ENCODE measurements at places on chromosomes 1 and 21. TPM values are rescaled to one million over a fixed set of nuclear protein-coding genes. Genes with fewer than 3 reads are reported as not detected.

LTN1 gene
- total RNA-seq, result 32.3 TPM

DNAI4 gene
- total RNA-seq, result 15.3 TPM

HPCAL4 gene
- 0.03 TPM for total RNA-seq

ATG4C gene
- total RNA-seq, result 14.1 TPM

DNA sequence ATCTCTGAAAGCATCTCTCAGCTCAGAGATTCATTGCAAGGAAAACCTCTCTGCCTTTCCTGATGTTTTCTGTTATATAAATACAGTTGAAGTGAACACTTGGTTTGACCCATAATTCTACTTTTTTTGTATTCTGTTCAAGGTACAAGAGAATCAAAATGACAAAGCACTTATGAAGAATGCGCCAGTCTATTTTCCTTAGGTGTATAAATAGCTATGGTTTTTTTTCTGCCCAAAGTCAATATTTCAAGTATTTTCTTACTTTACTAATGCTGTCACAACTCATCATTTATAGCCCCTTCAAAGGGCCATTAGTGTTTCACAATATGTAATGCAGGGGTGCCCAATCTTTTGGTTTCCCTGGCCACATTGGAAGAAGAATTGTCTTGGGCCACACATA, 142.5 kb upstream of the C1orf105 start:
- no peak for DNase-seq

IL12RB2 gene
- total RNA-seq, result 0.57 TPM

DNA sequence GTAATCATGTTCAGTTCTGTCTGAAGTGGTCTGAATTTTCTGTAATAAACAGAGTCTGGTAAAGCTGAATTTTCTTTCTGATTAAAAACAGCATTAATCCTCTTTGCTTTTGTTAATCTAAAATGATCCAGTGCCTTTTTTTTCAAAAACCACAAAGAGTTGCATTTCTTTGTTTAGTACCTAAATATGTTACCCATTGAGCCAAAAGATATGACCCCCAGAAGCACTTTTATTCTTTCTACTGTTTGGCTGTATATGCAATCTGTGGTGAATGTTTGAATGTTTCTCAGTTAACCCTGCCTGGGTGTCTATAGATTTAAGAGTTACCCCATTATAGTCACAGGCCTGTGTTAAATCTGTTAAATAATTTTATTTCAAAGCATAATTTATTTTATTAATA, 394.8 kb downstream of the PTPRC start:
- no peak for DNase-seq

GRCh38 chr1:119673171-119673940, 25.3 kb upstream of the ZNF697 start:
- DNase-seq, result peak; percentile 56

SPRR2D gene
- total RNA-seq, result not detected

GRCh38 chr1:154807048-154807591, 63.0 kb downstream of the KCNN3 start:
- DNase-seq, result no peak

RCSD1 gene
- total RNA-seq, result 0.83 TPM

TIE1 gene
- 50.3 TPM for total RNA-seq

DNA sequence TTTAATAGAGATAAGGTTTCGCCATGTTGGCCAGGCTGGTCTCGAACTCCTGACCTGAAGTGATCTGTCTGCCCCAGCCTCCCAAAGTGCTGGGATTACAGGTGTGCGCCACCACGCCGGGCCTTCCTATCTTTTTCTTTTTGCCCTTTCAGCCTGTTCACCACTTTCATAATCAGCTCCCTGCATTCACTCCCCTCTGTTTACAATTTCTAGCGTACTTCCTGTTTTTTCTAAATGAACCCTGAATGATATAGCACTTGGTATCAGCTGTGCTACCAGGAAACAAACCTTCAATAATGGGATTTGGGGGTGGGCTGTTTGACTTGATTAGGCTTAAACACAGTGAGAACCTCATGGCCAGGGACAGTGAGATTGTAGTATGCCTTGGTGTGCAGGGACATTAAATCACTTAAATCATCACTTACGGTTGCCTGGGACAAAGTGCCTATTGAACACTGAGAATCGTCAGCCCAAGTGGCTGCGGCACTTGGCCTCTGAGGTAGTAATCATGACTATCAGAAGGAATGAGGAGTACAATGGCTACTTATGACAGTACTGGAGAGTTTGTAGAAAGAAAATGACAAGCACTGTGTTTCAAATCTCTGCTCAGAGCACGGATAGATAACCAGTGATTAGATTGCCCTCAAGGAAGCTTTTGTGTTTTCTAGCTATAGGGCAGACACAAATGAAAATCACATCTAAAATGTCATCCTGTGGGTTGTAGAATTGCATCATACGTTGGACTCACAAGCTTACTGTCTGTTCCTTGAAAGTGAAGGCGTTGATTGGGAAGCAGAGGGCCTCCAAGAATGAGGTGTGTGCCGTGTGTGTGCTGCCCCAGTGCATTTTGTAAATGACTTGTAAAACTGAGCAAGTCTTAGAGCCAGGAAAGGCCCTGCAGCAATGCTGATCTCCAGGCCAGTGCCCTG, 661.8 kb downstream of the MATN1 start:
- DNase-seq, result no peak

DNAJC28 gene
- total RNA-seq, result 2.6 TPM

DNA sequence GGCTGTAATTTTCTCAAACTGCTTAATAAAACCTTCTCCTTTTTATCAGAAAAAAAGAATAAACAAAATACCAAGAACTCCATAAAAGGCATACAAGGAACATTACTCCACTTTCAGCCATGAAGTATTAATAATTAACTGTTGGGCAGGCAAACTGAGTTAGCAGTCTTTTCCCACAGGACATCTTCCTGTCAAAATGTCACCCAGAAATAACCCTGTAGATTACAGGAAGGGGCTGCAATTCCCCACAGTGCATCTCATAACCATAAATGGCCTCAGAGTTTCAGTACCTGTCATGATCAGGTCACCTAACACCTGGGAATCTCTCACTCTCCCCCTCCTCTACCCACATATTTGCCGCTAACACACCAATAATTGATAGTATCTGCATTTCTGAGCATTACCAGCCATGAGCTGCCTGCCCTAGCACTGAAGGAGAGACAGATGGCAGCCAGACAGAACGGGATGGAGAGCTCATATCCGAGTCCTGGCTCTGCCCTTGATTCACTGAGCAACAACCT, 475.0 kb downstream of the SMYD3 start:
- no peak for DNase-seq

- DNase-seq, result no peak
These were observed 969 bp upstream of the ALDH4A1 start for GRCh38 chr1:18903291-18903756.

- peak; percentile 86 for DNase-seq
These were observed 196.8 kb upstream of the LMO4 start for GRCh38 chr1:87131809-87132283.

DNA sequence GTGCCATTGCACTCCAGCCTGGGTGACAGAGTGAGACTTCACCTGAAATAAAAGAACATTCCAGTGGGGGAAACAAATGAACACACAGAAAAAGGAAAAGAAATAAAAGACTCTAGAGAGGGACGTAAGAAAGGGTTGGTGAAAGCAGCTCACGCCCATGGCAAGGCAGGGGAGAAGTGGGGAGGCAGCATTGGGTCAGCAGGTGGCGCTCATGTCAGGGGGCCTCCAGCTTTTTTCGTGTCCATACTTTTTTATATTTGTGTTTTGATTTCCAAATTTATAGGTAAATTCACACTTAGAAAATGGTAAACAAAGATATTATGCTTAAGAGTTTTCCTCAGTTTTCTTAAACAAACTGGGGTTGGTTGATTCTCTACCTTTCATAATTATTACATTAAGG, 45.5 kb downstream of the VPS13D start:
- peak; percentile 50 for DNase-seq

C1orf141 gene
- total RNA-seq, result not detected

GRCh38 chr1:176899321-176899720, 265.2 kb downstream of the ASTN1 start:
- no peak for DNase-seq

DNA sequence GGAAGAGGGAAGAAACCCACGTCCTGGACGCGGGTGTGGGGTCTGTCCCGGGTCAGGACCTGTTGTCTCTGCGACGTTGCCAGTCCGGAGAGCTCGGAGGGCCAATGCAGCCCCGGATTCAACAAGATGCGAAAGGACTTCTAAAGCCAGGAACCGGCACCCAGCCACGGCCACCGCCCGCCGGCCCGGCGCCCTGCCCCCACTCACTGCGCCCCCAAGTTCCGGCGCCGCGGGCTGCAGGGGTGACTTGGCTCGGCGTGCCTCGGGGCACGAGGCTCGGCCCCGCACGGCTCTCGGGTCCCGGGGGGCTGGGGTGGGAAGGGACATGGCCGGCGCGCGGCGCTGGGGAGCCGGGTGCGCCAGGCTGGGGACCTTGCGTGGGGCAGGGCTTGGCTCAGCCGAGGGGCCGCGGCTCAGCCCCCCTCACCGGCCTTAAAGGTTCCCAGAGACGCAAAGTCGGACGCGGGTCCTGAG, 51.8 kb upstream of the H6PD start:
- DNase-seq, result no peak

GRCh38 chr1:205688171-205689080, 8.1 kb upstream of the SLC45A3 start:
- no peak for DNase-seq

DNA sequence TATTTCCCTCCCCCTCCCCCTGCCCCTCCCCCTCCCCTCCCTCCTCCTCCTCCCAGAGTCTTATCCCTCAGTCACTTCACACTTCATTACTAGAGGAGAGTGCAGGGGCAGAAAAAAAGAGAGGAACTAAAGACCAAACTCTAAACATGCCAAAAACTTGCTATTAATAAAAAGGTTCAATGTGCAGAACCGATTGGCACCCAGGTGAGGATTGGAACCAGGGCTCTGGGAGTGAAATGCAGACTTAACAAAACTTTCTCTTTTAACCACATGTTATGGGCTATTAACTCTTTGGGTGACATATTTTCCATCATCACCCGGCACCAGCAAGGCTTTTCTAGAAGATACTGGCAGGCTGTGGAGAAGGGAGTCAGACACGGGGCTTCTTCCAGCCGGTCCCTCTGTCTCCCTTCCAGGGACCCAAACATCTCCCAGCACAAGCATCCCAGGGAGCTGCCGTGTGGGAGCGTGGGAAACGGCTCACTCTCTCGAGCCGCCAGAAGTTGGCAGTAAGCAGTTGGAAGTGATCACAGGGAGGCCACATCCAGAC, 13.6 kb downstream of the NID1 start:
- no peak for DNase-seq

SHISAL2A gene
- not detected for total RNA-seq

SDF4 gene
- total RNA-seq, result 84.4 TPM

- peak; percentile 74 for DNase-seq
These were observed 38.2 kb downstream of the ZBTB17 start for GRCh38 chr1:15937706-15938168.

SCNM1 gene
- 90.9 TPM for total RNA-seq

HPDL gene
- total RNA-seq, result not detected

DNA sequence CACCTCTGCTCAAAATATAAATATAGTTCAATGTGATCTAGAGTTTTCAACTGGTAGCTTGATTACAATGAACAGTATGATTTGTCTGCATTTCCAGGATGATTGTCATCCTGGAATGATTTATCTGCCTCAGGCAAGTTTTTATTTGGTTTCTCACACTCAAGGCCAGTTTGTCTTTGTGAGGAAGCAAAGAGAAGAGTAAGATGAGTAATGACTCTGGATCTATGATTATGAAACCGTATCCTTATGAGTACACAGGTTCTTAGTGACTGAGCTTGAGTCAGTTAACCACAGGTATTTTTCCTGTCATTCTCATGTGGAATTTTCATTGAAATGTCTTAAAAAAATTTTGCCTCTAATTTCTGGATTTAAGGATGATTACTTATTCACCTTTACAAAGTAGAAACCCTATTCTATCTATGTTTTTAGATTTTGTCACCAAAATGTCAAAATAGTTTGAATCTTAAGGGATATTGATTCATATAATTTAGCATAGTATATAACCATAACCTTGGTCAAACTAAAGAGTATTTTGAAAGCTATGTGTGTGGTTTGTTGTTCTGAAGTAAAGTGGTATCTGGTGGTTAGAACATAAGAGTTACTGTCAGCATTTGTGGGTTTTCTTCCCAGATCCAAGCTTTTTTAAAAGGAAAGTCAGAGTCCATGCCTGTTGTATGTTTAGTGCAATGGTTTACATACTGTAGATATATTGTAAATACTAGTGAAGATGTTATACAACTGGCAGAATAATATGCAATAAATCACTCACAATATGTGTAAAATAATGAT, 145.0 kb downstream of the RASAL2 start:
- peak; percentile 89 for DNase-seq

DNA sequence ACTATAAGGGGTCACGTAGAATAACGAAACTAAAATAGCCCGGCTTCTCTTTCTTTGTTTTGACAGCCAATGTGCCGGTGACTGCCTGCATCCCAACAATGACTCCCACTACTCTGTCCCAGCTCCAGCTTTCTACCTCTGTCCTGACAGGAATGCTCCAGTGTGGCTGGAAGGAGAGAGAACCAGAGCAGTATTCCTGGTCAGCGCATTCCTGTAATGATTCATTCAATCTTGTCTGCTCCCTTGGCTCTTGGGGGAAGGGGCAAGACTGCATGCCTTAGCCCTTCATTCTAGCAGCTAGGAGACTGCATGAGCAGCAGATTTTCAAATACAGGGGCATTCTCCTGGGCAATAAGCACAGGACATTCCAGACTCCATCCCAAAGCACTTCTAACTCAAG, 132.1 kb upstream of the PRMT6 start:
- DNase-seq, result peak; percentile 23

DNA sequence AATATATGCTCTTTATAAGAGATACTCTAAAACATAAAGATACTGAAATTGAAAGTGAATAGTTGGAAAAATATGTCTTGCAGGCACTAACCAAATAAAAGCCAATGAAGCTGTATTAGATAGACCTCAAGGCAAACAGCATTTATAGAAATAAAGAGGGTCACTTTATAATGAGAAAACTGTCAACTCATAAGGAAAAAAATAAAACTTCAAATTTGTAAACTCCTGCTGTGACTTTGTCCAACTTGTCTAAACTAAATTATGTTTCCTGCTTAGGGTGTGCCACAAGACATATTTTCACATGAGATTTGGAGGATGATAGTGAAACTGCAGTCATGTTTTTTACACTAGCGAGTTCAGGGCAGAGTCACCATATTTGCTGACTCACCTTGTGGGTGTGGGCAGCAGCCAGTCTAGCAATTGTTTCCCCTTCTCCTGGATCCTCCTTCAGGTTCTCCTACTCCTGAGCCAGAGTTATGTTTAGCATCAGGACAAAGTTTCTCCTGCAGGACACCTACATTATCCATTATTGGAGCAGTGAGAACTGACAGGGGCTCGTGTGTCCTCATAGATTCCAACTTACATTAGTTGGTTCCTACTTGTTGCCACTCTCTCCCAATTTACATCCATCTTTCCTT, 43.8 kb downstream of the CD53 start:
- DNase-seq, result peak; percentile 74

ELAPOR1 gene
- 0.33 TPM for total RNA-seq

ANKRD65 gene
- total RNA-seq, result not detected

DNA sequence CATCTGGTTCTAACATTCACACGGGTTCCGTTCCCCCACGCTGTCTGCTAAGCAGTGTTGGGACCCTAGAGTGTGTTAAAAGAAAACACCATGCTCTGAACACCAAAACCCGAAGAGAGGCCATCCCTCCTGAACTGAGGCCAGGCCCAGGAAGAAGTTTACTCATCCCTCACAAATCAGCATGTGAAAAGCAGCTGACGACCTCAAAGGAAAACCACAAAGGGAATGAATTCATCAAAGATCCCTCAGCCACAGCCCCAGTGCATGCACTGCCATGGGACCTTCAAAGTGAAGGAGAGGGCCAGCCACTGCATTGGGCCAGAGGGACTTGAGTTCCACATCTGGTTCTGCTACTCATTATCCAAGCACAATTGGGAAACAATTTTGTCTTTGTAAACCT, 7.0 kb upstream of the PSEN2 start:
- peak; percentile 77 for DNase-seq
